ENCODE measurements at places on chromosomes 12 and 14.

- DNase-seq = no peak
These were observed 27.8 kb downstream of the SLC6A12 start for GRCh38 chr12:186006-186625.

DNA sequence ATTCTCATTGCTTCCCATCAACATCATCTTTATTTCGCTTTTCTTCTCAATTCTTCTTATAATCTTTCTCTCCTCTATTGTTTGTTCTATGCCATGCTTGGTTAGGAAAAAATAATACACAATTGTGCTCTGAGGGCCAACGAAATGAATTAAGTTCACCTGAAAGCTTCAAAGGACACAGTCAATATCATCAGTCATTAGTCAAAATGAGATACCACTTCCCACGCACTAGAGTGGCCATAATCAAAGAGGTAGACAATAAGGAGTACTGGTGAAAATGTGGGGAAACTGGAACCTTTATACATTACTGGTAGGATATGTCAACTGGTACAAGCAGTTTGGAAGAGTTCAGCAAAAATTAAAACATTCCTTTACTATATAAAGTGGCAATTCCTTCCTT, 91.5 kb downstream of the TMTC1 start:
- DNase-seq = no peak

- DNase-seq = no peak
These were observed 1.4 kb downstream of the WSB2 start for GRCh38 chr12:118059341-118060191.

GRCh38 chr14:95197551-95197950, 40.2 kb upstream of the DICER1 start:
- DNase-seq = no peak

DNA sequence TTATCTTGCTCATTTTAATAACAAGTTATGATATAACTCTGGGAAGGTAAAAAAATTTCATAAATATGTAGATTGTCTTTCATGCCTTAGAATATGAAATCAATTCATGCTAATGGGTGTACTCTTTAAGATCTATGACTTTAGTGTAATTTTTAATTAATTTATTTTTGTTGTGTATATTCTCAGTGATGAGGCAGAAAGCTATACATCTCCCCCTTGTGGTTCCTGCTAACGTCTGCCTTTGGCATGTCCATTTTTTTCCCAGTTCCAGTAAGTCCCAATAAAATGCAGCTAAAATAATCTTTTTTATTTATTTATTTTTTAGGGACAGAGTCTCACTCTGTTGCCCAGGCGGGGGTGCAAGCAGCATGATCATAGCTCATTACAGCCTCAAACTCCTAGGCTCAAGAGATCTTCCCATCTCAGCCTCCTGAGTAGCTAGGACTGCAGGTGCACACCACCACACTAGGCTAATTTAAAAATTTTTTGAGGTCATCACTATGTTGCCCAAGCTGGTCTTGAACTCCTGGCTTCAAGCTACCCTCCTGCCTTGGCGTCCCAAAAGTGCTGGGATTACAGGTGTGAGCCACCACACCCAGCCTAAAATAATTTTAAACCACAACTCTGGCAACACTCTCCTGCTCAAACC, 3.3 kb upstream of the CHURC1 start:
- DNase-seq = no peak

- DNase-seq = no peak
These were observed 165.5 kb downstream of the KIF21A start for GRCh38 chr12:39277416-39277815.

GRCh38 chr14:104774453-104775072, 21.0 kb downstream of the AKT1 start:
- no peak for DNase-seq

DNA sequence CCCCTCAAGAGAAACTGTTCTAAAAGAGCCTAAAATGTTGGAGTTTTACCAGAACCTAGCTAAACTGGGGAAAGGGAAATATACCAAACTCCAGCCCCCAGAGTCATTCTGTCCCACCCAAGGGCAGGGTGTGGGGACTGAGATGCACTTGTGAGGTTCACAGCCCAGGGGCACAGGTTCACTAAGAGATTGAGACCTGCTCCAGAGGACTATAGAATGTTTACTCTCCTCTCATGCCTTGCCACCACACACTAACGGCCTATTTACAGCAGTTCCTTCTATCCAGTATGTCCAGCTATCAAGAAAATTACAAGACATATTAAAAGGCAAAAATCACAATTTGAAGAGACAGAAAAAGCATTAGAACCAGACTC, 60.6 kb upstream of the PARP11 start:
- DNase-seq = no peak

DNA sequence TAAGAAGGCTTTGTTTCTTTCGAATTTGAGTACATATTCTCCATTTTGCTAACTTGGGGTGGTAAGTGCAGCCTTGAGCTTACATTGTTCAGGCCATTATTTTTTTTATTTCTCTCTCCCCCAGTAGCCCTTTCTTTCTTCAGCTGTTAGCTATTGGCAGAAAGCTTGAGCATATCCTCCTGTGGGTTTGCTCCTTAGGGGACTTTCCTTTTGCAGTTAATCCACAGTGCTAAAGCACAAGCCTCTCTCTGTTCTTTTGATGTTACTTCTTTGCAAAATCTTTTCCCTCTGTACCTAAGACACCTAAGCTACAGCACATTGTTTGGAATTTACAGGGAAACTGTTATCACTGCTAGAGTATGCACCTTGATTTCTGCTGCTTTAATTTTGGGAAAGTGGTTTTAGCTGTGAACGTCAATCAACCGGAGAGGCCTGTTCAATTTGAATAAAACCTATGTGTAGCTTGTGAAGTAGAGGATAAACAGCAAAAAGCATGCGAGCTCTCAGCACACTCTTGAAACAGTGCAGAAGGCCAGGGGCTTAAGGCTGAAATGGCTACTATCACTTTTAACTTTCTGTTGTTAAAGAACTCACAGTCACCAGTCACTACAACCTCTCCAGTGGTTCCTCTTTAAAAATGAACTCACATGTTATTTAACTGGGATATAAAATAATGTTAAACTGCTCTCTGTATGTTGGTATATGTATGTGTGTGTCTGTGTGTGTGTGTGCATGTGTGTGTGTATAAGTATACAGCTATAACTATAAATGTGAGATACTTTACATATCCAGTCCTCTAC, 139.2 kb downstream of the PDZRN4 start:
- no peak for DNase-seq

- DNase-seq = no peak
These were observed 54.1 kb downstream of the EP400 start for GRCh38 chr12:132003846-132004245.

DNA sequence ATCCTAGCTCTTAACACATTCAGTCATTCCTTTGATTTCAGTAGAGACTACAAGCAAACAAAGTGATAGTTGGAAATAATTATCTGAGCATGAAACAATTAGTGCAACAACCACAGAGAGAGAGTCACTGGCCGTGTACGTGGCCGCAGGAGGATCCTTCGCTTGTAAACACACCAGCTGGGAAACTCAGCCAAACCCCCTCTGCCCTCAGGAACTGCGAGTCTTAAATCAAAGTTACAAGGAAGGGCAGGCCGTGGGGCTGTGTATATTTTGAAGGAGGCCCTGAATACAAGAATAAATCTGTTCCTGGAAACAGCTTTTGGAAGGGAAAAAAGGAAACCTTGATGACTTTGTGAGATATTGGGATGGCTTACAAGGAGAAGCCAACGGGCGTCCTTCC, 164.5 kb downstream of the ANO2 start:
- DNase-seq = no peak

- DNase-seq = no peak
These were observed 20.3 kb downstream of the PRICKLE1 start for GRCh38 chr12:42568952-42569915.

DNA sequence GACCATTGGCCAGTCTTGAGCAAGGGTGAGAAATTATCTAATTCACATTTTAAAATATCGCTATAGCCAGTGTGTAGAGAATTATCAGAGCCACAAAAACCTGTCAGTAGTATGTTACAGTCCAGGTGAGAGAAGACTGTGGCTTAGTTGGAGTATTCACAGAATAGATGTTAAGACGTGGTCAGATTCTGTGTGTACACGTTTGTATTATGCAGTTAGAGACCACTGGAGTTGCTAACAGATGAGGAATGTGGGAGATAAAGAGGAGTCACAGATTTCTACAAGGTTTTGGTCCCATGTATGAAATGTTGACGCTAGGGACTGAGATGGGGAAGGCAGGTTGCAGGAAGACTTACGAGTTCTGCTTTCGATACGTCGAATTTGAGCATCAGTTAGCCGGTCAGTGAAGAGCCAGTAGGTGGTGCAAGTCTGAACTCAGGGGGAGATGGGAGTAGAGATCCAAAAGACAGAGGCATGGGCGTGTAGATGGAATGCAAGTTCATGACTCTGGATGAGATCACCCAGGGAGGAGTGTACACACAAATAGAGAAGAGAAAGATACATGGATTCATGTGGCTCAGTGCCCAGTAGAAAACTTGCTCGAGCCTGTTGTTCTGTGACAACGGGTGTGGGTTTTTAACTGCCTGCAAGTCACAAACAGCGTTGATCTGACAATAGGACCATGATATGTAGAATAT, 114.8 kb upstream of the FLRT2 start:
- DNase-seq = peak; percentile 68

DNA sequence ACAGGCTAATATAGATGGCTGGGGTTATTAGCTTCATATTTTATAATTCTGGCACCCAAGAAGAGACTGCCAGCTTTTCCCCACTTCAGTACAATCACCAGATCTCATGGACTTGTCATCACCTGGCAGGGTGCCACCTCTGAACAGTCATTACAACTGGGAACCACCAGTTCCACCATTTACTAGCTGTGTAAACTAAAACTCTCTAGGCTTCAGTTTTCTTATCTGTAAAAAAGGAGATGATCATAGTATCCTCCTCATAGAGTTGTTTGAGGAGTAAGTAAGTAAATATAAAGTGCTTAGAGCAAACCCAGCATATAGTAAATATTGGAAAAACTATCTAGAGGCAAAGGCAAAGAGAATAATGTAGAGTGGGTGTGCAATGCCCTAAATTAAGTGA, 19.3 kb downstream of the CPNE8 start:
- no peak for DNase-seq

DNA sequence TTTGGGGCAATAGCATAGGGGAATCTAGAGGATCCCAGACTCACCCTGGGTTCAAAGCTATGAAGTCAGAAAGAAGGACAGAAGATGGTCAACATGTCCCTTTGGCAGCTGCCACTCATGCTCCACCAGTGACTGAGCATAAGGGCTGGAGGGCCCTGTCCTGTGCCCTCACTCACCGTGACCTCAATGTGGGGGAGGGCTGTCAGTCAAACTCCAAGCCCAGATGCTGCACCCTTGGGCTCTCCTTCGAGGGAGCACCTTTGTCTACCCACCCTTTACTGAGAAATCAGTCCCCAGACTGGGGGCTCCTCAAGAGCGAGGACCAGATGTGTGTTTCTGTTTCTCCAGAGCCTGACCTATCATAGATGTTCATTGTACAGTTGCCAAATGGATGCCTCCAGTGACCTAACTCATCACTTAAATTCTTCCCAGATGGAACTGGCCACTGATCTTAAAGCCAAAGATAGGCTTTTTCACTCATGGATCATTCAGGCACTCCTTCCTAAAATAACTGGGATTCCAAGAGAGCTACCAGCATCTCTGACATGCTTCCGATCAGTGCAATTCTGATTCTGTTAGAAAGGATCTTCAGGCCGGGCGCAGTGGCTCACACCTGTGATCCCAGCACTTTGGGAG, 27.2 kb upstream of the VSX2 start:
- DNase-seq = no peak

DNA sequence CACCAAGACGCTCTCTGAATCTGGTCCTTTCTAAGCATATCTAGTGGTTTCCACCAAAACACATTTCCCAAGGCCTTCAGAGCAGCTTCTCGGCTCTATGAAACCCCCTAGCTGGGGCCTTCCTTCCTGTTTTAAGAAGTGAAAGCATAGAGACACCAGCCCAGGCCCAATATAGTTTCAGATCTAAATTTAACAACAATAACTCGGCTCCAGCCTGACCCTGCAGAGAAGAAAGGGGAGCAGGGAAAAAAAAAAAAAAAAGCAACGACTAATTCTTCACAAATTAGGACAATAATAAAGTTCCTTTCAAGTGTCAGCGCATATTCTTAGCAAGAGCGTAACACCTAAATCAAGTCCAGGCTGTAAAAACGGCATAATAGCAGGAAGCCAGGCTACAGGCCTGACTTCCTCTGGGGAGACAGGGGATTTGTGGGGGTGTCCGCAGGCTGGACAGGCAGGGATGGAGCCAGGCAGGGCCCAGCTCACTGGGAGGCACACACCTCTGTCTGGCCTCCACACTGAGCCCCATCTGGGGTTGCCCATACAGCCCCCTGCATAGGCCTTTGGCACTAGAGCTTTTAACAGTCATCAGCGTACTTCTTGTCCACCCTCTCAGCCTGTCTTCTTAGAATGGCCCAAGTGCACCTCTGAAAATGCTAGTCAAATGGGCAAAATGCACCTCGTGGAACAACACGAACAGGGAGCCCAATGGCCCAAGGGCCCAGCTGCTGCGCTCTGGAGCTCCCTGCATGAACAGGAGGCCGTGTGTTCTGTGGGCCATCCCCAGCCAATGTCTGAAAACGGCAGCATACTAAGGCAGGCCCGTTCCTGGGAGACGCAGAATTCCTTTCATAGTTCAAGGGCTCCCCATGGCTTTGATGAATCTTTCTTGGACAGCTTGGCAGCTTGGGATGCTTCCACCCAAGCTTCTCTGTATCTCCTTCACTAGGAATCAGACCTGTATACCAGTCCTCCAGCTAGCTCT, 772.9 kb downstream of the MED13L start:
- DNase-seq = no peak

DNA sequence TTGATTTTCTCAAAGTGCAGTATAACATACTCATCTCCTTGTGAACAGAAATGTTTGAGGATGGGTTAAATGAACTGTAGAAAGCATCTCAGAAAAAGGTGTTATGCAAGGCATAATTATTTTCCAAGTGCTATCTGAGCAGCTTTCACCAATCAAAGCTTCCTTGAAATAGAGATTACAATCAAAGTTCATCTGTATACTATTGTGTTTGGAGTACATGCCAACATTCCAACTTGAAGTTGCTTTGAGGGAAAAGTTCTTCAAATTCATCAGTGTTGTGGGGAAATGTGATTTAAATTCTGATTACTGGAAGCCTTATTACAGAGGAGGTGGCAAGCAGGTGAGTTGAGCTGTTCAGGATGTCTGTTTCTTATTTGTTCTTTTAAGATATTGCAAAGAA, 68.2 kb downstream of the TMTC2 start:
- no peak for DNase-seq

GRCh38 chr12:89040146-89040964, 311.9 kb downstream of the DUSP6 start:
- DNase-seq = no peak

DNA sequence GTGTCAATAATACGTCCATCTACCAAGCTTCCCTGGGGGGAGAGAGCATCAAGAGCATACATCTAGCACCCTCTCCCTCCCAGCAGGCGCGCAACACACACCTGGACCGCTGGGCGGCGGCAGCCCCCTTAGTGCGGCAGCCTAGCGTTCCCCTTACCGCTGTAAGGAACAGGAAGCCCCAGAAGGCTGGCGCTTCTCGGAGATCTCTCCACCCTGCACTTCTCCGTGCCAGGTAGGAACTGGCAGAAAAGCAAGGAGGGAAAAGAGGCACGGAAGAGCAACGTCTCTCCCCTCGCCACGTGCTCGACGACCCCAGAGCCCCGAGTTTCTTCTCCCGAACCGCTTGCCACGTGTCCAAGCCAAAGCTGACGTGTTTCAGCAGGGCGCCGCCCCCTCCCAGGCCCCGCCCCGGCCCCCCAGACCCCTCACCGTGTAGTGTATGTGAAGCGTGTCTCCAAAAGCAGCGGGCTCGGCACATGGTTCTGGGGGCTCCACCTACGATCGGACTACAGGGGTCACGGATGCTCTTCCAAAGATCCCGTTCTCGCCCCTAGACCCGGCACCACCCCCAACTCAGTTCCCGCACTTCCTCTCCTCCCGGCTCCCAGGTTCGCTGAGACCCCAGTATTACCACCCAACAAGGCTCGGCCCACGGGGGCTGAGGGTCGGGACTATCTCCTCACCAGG, 532 bp downstream of the FKBP11 start:
- DNase-seq = peak; percentile 68
